H9 (cell line): ENCODE measurements at places on chromosomes 6 and 20. TPM values are rescaled to one million over a fixed set of nuclear protein-coding genes. Genes with fewer than 3 reads are reported as not detected.

The PCIF1 gene
- total RNA-seq: 26.6 and 26.8 TPM in 2 replicates

The CNBD2 gene
- 2.3 and 3.1 TPM in 2 replicates for total RNA-seq

DNA sequence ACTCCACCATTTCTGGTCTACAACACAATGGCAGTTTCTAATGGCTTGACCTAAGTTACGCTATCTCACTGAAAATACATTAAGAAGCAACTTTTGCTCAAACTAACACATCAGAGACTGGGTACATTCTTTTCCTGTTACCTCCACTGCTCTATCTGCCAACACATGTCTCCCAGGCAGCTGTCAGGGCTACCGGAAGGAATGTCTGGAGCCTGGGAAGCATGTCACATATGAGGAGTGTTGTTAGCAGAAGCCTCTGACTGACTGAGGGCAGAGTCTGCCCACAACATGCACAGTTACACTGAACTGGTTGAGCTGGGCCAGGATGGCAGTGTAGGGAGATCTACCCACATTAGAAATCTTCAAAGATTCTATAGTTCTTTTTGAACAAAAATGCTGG is 264.5 kb downstream of the KIF16B start:
- no peak for DNase-seq
- H3K4me1 ChIP-seq: no peaks in the 10 kb centered on the region
- H3K36me3 ChIP-seq: peaks cover 1% of the 10 kb centered on the region; the same call in 1 of the 2 replicates
- no peak overlapping the region for H3K27ac ChIP-seq
- no peak overlapping the region for H3K4me3 ChIP-seq
- no peaks in the 10 kb centered on the region for H3K27me3 ChIP-seq

GRCh38 chr6:11944111-11944510 is 68.0 kb upstream of the HIVEP1 start:
- no peak overlapping the region for H3K27ac ChIP-seq
- no peaks in the 10 kb centered on the region; the same call in 1 of the 2 replicates for H3K4me1 ChIP-seq
- DNase-seq: no peak
- H3K4me3 ChIP-seq: no peak overlapping the region
- H3K36me3 ChIP-seq: no peaks in the 10 kb centered on the region

DNA sequence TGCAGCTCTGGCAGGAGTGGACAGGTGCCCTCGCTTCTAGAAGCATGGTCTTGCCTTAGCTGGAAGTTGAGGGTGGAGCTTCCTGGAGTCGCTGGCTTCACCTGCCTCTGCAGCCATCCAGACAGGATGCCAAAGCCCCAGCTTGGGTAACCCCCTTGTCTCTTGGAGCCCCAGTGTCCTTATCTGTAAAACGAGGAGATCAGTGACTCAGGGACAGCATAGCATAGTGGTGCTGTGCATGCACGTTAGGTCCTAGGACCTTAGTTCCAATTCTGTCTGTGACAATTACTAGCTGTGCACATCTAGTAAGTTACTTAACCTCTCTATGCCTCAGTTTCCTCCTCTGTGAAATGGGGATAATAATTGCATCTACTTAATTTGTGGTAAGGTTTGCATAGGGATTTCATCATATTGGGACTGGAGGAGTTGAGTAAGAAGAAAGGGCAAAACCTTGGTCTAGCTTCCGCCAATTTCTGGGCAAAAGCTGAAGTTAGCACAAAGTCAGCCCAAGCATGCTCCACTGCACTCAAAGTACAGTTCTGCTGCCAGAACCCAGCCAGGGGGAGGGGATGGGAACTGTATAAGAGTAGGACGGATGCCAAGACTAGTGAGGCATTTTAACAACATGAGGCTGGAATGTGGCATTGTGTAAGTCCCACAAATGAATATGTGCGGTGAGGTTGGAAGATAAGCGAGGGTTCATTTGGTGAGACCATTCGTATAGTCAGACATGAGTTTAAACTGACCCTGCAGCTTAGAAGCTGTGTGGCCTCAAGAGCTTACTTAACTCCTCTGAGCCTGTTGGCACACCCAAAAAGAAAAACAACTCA is 24.5 kb downstream of the TOX2 start:
- no peaks in the 10 kb centered on the region for H3K36me3 ChIP-seq
- no peak overlapping the region for H3K27ac ChIP-seq
- H3K4me1 ChIP-seq: 0 out of 2 replicates have a peak, but pooled peaks cover 7% of the 10 kb centered on the region
- DNase-seq: no peak
- H3K4me3 ChIP-seq: no peak overlapping the region
